NCI-H510A treated with DMSO at 0.1 percent for 48 hours (cell line): ENCODE measurements at places on chromosomes 6 and 20.

DNA sequence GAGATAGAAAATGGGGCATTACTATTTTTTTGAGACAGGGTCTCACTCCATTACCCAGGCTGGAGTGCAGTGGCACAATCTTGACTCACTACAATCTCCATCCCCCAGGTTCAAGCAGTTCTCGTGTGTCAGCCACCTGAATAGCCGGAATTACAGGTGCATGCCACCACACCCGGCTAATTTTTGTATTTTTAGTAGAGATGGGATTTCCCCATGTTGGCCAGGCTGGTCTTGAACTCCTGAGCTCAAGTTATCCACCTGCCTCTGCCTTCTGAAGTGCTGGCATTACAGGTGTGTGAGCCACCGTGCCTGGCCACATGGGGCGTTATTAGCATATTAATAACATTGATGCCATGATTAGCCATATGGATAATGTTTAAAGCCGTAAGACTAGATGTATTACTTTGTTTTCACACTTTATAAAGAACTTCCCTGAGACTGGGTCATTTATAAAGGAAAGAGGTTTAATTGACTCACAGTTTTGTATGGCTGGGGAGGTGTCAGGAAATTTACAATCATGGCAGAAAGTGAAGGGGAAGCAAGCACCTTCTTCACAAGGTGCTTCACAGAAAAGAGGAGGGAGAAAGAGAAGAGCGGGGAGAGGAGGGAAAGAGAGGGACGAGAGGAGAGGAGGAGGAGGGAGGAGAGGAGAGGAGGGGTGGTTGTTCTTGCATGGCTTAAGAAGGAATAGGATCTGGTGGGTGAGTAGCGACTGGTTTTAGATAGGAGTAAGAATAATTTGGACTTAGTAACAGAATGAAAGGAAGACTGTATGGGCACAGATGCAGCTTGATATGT, 51.9 kb downstream of the MYO6 start:
- no peak for DNase-seq

DNA sequence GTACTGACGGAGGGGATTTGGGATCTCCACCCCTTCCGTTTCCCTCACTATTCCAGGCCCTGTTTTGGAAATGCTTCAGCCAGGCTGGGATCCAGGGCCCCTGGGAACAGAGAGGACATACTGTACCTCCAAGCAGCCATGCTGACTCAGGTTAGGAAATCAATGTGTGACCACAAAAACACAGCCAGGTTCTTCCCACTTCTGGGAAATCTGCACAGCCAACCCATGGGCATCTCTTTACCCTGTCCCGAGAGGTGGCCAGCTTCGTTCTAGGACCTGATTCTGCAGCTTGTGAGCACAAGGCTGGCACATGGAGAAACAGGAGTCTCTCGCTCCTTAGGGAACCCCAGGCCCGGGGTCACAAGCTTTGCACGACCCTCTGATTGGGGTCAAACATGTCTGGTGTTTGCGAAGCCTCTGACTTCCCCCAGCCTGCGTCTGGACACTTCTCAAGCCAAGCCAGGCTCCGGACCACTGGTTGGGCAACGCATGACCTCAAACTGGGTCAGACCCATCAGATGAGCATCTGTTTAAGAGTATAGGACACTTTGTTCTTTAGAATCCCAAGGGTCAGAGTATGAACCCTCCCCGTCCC, 8.3 kb upstream of the TTPAL start:
- no peak for DNase-seq

DNA sequence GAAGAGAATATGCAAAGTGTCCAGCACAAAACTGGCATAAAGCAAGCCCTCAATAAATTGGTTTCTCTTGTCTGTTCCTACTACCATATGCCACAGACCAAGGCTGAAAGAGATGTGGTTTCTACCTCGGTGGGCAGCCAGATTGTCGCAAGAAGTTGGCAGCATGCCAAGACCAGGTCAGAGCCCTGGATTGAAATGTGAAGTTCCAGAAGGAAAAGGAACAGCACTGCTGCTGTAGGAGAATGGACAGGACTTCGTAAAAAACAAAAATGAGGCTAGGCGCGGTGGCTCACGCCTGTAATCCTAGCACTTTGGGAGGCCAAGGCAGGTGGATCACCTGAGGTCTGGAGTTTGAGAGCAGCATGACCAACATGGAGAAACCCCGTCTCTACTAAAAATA, 22.1 kb downstream of the MRPL14 start:
- no peak for DNase-seq

- peak; percentile 74 for DNase-seq
Observed at GRCh38 chr20:51800060-51800871, 2.1 kb downstream of the SALL4 start.

DNA sequence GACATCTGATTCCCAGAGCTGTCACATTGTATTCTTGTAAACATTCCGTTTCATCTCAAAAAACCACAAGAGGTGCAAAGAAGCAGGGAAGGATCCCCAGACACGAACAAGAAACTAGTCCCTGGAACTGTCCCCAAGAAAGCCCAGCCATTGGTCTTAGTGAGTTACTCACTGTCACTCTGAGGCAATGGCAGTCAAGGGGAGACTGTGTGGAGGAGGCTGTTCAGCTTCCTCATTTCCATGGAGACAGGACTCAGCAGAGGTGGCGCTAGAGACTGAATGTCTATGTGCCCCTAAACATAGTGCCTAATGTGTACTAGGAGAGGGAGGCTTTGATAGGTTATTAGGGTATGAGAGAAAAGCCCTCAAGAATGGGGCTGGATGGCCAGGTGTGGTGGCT, 11.1 kb downstream of the ULBP1 start:
- no peak for DNase-seq

- DNase-seq, result no peak
Observed at GRCh38 chr6:70590400-70590799, 23.7 kb downstream of the SDHAF4 start.

DNA sequence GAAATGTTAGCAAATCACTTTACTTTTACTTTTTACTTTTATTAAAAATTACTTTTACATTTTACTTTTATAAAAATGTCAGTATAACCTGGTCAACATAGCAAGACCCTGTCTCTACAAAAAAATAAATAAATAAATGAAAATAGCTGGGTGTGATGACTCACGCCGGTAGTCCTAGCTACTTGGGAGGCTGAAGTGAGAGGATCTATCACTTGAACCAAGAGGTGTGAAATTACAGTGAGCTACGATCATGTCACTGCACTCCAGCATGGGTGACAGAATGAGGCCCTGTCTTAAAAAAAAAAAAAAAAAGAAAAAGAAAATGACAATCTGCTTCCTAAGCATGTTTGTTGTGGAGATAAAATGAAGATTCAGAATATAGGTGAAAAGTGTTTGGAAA, 31.0 kb upstream of the FBXO30 start:
- DNase-seq, result no peak

GRCh38 chr20:12941025-12941424, 67.7 kb upstream of the SPTLC3 start:
- no peak for DNase-seq

DNA sequence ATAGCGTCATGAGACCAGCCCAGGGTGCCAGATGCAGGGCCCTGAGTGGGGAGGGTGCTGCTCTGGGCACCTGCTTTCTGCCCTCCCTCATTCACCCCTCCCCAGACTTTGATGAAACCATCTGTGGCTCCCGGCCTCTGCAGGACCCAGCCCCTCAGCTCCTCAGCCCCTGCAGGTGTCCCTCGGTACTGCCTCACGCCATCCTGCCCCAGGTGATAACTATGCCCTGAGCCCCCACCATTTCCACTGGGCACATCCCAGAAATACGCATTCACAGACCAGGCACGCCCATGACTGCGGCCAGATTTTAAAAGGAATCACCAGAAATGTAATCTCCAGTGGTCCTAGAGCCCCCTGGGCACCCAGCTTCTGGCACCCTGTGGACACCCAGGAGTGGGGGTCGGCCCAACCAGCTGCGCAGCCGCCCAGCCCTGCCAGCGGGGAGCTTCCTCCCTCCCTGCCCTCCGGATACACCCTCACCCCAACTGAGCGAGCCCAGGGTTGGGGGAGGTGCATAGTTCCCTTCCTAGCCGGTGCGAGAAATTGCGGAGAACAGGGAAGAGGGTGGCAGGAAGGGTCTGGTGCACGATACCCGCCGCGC, 615 bp upstream of the NTSR1 start:
- DNase-seq, result no peak

DNA sequence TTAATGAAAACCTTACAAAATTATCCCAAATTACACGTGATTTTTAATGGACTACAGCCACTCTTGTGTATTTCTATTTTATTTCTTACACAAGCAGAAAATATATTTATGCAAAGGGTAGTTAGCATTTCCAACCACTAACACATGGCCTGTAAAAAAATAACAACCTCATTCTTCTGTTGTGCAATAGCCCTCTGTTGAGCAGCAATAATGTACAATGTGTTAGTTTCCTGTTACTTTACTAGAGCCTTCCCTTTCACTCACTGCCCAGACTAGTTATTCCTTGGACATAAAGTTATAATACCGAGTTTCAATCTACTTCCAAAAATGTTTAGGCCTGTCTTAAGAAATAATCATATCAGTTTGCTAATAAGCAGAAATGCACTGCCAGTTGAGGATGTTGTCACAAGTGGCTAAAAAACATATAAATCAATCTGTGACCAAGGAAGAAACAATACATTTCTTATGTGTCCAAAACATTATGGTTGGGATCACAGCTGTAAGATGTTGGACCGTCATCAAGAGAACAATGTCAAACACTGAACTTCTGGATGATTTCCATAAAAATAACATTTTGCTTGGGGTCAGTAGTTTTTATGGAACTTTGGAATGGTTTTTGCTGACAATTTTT, 73.6 kb upstream of the RNF146 start:
- DNase-seq, result no peak

GRCh38 chr20:8152183-8152582, 20.1 kb downstream of the PLCB1 start:
- DNase-seq, result no peak

DNA sequence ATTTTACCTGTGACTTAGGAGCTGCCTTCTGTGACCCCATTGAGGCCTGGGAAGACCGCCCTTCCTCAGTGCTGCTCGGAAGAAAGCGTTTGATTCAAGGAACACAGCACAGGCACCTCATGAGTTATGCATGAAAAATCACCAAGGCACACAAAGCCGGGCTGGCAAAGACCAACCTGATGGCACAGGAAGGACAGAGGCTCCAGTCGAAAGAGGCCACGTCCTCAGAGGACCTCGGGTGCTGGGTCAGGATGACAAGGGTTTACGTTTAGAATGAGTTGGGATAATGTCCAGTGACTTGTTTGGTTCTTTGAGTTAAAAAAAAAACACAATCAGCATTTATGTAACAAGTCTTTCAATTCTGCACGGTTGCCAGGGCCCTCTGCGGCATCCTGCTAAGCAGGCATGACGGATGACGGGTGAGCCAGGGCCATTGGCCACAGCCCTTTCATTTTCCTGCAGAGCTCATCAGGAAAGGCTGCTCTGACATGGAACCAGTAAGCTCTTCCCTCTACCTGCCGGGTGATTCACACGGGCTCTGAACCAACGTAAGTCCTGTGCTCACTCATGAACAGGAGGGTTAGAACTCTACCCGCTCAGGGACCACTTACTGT, 112.8 kb downstream of the DACT2 start:
- no peak for DNase-seq

DNA sequence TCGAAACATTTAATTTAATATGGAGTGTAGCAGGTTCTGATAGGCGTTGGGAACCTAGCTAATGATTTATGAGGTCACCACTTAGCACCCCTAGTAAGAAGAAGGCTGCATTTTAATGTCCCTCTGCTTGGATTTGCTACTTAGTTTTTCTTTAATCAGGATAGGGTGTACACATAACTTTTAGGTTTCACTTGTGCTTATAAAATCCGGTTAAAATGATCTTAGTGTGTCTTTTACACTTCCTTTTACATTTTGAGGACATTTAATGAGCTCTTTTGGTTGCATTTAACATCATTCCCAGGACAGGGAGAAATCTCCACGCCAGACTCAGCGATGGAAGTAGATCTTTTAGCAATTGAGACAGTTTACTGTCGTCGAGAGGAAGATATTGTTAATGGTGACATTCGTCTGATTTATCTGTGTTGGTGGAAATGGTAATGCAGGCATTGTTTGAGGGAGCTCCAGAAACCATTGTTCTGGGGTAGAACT, 5.6 kb downstream of the TFAP2A start:
- DNase-seq, result no peak

- no peak for DNase-seq
Observed at GRCh38 chr20:23101696-23102406, 15.7 kb upstream of the CD93 start.

DNA sequence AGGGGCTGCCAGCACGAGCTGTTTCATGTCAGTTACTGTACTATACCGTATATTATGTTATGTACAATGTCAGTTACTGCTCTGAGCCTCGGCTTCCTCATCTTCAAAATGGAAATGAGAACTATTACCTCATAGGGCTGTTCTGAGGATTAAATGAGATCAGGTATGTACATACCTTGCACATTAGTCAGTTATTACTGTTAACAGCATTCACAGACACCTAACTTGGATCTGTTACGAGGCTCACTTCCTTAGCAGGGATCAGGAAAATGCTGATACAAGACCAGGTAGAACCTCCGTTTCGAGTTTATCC, 69.7 kb upstream of the TBC1D7 start:
- no peak for DNase-seq

- peak; percentile 9 for DNase-seq
Observed at GRCh38 chr6:85015396-85015990, 251.1 kb upstream of the TBX18 start.

DNA sequence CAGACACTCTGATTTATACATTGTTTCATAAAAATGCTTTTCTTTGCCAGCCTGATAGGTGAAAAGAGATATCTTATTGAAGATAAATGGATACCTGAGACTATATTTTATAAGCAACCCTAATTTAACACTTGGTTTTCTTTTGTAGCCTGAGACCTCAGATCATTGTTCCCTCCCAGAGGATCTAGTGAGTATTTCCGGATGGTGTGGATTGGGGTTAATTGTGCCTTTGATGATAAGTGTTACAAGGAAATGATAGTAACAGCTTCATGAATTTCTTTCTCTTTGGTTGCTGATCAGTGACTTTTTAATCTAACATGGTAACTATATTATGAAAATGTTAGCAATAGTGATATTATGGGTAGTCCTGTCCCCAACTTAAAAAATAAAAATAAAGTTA, 30.4 kb downstream of the KDM1B start:
- no peak for DNase-seq

DNA sequence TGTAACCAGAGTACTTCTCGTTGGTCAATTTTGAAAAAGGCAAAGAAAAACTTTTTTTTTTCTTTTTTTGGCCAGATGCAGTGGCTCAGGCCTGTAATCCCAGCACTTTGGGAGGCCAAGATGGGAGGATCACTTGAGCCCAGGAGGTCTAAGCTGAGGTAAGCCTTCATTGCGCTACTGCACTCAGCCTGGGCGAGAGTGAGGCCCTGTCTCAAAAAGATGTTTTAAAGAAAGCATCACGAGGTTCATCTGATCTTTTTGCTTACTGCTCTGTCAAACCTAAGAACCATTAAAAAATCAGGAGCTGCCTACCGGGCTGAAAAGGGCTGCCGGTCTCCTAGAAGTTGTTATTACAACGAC, 607 bp downstream of the LYRM2 start:
- no peak for DNase-seq

- DNase-seq, result no peak
Observed at GRCh38 chr20:42097741-42098140, 479.6 kb upstream of the CHD6 start.

- no peak for DNase-seq
Observed at GRCh38 chr6:159404296-159404695, 235.1 kb downstream of the FNDC1 start.
